GM12892 (cell line): ENCODE measurements at places on chromosomes 2 and 18.

GRCh38 chr2:159072795-159073194 lies 104.4 kb downstream of the TANC1 start:
- no peak for DNase-seq

DNA sequence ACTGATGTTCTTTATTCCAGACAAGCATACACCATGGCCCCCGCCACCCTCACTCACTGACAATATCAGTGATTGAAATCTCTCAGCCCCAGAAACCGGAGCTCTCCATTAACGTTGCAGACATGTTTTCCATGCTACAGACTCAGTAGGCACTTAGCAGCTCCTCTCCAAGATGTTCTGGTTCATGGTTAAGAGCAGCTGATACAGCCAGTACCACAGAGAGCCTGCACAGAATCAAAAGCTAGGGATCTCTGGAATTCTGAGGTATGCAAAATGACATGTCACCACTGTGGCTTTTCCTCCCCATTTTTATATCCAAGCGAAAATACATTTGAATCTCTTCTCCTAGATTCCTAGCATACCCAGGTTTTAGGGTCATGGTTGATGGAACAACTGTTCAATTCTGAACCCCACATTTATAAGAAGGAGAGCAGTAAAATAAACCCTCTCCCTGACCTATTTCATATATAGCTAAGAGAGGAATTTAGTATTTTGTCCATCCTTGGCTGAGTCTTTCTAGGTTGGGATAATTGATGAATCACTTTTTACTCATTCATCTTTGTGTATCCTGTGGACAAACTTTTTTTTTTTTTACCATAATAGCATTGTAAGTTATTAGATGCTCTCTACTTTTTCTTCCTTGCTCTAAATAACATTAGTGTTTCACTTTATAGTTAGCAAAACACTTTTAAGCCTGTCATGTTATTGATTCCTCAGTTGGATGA lies 488.4 kb upstream of the PIK3C3 start:
- no peak for DNase-seq

DNA sequence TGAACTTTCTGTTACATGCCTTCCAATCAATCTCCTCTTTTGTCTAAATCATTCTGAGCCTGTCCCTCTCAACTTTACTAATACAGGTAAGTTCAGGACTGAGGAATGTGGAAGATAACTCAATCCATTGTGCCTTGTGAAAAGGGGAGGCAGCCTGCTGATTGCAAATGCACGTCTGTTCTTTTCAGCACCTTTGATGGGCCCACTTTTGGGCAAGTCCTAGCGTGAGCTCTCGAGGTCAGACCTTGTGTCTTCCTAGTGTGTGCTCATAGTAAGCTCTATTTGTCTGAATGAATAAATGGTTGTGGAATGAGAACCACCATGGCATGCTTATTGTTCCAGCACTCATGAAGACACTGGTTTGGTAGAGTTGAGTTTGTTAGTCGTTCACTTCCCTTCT lies 50.4 kb upstream of the REL start:
- no peak for DNase-seq

DNA sequence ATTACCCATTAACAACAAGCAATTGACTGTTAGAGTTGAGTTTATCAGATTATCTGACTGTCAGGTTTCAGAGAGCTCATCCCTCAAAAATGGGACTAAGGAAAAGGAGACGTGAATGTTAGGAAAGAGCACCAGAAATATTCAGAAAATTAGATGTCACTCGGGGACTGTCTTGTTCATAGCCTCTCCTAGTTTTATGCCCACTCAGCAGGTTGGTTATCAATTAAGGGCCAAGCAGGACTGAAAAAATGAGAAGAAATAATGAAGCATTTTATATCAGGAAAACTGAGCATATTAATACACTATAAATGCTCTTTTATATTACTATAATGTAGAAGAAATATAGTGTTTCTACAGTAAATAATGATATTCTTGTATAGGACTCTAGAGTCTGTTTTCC lies 188.1 kb upstream of the NRXN1 start:
- no peak for DNase-seq

DNA sequence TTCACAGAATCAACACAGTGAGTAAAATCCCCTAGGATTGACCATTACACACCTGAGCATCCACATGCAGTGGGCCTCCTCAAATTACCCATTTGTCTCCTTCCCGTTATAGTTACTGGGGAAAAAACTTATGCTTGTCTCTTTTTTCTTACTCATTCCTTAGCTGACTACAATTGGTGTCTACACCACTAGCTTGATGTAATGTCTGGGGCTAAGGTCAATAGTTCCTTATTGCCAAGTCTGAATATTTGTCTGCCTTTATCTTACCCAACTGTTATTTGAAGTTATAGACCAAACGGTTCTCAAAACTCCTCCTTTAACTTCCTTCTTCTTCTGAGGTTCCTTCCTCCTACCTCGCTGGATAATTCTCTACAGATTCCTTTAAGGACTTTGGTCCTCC lies 41.9 kb upstream of the TMEM17 start:
- DNase-seq: no peak

DNA sequence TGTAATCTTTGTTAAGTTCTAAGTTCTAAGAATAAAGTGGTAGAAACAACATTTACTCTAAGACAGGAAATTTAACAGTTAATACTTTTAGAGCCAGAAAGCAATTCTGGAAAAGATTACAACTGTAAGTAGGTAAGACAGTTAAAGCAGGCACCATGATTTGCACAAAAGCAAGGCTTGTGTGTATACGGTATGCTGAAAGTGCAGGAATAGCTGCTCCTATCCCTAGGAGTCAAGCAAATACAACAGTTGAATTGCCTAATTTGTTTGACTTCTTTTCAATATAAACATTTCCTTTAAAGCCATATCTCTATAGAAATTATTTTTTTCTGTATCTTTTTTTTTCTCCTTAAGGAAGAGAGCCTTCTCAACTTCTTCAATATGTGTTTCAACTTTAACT lies 116.4 kb downstream of the KCNJ3 start:
- no peak for DNase-seq
